ENCODE measurements at places on chromosomes 3 and 15.

DNA sequence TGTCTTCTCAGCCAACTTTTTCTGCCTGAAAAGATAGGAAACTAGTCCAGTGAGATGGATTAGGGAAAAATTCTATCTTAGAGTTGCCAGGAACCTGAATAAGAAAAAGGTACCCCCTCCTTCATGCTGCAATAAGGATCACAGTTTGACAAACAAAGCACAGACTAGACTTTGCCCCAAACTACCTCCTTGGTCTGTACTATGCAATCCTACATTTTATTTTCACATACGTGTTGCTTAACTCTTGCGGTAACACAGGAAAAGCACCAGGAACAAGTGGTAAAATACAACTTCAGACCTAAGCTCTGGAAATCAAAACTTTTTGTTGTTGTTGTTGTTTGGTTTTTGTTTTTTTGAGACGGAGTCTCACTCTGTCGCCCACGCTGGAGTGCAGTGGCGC is 11.3 kb upstream of the IL12A start:
- no peak for DNase-seq

DNA sequence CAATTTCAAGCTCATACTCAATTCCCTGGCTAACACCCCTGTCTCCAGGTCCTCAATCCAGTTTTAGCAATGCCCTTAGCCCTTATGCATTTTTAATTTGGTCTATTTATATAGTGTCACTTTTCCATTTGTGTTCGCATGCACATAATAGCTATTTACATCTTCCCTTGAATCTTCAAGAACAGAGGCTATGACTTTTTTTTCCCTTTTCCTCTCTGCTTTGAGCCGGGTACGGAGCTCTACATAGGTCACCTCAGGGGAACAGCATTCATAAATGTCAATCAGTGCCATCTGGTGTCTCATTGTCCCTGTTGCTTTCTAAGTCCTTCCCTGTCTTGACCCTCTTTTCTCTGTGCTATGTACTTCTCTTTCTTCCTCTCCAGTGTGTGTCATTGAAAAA is 26.5 kb upstream of the ACTC1 start:
- no peak for DNase-seq

DNA sequence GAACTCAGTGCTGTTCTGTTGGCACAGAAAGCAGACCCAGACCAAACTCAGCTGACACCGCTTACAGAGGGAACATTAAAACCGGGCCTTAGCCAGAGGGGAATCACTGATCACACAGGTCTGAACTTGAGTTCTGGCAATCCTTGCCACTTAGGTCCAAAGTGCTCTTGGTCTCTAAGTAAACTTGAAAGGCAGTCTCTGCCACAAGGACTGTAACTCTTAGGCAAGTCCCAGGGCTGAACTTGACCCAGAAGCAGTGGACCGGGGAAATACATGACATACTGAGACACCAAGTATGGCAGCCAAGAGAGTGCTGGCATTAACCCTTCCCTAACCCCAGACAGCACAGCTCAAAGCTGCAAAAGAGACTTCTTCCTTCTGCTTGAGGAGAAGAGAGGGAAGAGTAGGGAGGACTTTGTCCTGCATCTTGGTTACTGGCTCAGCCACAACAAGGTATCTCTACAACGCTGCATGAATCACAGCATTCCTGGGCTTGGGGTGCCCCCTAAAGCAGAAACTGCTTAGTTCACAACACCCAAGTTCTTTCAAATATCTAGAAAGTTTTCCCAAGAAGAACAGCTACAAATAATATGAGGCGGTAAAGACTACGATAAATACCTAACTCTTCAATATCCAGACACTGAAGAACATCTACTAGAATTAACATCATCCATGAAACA is 32.5 kb downstream of the NAALADL2 start:
- no peak for DNase-seq

DNA sequence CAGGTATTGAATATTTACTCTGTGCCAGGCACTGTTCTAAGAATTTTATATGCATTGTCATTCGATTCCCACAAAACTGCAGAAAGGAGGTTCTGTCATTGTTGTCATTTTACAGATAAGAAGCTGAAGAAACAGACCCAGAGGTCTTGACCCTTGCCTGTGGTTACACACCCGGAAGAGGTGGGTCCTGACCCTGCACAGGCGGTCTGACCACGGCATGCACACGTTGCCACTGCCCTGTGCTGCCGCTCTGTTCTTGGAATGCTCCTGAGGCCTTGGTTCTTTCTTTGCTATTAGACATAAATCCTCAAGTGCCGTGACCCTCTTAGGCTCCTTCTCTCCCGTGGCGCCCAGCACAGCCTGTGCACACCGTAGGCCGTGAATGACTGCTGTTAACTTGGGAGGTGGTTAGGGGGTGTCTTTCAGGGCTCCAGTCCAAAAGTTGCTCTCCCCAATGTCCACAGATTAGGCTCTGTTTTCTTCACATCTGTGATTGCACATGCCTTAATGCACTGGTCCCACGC is 74.1 kb upstream of the PLXNA1 start:
- DNase-seq: no peak

GRCh38 chr15:44308889-44309288 is 20.4 kb downstream of the GOLM2 start:
- no peak for DNase-seq

DNA sequence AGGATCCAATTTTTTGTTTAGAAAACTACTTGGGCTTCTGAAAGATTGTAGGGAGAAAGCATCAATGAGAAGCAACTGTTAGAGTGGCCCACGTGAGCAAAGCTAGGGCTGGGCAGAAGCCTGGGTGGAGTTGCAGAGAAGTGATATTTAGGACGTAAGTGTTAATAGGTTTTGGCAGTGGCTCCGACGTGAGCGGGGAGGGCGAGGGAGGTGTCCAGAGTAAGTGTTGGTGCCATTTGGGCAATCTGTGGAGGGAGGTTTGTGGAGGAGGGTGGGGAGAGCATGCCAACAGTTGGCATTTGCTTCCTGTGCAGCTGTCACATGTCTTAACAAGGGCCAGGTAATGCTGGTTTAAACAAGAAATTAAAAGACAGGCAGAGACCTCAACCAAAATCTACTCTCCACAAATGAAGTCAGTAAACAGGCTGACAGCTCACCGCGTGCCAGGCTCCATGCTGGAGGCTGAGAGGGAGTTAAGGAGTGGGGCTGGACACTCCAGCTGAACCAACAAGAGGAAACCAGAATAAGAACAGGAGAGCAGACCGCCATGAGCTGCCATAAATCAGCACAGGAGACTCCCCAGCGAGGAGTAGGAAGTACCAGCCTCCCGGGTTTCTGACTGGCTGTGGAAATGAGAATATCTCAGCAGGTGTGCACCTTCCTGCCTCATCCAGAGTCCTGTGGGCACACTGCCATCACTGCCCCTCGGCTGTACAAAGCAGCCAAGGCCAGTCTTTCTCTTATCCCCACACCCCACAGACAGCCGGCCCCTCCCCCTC is 232.6 kb downstream of the ABHD5 start:
- no peak for DNase-seq

- DNase-seq: no peak
Measured at GRCh38 chr3:149585401-149585726, 72.5 kb downstream of the WWTR1 start.

GRCh38 chr3:59658866-59659265 is 609.0 kb upstream of the CFAP20DC start:
- no peak for DNase-seq

DNA sequence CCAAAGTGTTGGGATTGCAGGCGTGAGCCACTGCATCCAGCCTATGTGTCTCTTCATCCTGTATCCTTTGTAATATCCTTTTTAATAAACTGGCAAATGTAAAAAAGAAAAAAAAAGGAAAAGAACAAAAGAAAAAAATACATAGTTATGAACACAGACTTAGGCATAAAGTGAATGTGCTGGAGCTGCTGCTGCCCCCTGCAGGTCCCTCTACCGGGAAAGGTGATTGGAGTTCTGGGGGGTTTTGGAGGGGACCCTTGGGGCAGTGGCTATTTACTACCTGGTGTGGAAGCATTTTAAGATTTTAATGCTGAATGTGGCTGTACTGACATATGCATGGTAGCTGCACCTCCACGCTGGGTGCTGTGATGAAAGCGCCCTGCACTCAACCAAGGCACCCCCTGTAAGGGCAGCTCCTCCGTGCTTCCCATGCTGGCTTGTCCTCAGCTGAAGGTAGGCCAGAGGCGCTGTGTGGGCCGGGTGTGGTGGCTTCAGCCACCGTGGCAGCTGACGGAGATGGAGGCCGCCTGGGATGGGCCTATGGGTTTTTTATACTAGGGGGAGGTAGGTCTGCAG is 49.9 kb downstream of the RPLP1 start:
- DNase-seq: no peak

GRCh38 chr15:98898122-98898521 is 109.5 kb downstream of the PGPEP1L start:
- no peak for DNase-seq

DNA sequence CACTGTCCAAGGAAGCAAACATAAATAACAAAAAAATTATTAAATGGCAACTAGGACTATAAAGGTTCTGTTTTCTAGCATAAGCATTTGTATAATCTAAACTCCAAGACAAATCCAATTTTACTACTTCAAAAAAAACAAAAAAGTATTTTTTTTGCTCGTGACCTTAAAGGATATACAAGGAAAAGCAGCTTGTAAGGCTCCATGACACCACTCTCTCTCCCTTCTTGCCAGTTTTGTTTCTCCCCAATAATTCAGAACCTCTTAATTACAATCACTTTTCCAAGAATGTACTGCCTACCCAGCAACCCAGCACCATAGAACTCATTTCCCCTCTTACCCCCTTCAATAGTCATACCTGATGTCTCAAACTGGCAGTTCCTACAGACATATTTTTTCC is 496.2 kb downstream of the GRM7 start:
- DNase-seq: no peak

DNA sequence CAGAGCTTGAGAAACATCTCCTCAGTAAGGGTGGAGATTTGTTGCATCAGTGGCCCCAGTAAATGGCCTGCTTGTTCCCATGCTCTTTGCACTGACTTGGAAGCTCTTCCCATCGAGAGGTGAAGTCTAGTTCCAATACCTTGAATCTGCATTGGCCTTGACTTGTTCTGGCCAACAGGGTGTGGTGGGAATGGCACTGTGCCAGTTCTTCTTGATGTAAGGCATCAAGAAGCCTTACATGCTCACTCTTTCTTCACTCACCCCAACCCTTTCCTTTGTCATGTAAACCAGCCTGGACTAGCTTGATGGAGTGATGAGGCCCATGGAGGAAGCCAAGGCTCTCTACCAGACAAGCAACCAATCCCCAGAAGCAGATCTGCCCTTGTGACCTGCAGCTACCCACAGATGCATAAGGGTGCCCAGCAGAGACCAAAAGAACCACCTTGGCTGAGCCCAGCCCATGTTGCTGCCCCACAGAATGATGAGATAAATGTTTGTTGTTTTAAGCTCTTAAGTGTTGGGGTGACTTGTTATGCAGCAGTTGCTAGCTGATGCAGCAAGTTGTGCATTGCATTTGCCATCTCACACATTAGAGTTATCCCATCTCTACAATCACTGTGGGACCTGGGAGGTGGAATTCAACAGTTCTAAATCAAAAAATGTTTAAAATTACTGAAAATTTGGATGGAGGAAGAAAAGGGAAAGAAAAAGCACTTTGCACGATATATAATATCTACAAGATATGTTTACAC is 11.1 kb upstream of the MGLL start:
- DNase-seq: no peak

DNA sequence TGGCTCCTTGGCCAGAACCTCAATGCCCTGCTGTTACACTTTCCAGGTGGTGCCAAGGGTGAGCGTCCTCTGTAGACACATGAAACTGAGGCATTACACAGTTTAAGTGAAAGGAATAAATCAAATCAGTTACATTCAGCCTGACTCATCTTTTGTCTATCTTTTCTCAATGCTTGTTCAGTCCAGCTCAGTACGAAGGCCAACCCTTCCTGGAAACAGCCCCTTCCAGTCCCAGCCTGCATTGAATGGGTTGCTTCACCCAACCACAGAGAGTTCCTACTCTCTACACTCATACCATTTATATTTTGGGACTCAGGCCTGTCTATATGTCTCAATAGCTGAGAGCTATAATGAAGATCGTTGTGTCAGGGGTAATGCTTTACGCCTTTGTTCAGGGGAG is 363.6 kb downstream of the RORA start:
- no peak for DNase-seq

GRCh38 chr3:43687499-43687811 is 3.3 kb upstream of the ABHD5 start:
- DNase-seq: no peak

- DNase-seq: no peak
Measured at GRCh38 chr3:58688574-58688973, 22.0 kb upstream of the FAM3D start.

DNA sequence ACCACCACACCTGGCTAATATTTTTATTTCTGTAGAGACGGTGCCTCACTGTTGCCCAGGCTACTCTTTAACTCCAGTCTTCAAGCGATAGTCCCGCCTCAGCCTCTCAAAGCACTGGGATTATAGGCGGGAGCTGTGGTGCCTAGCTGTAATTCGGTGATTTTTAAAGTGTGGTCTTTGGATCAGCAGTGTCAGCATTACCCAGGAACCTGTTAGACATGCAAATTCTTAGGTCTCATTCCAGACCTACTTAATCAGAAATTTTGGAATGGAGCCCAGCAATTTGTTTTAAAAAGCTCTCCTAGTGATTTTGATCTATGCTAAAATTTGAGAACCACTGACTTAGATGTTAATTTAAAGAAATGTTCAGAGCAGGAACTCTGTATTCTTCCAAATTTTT is 51.9 kb downstream of the GOLM2 start:
- no peak for DNase-seq

DNA sequence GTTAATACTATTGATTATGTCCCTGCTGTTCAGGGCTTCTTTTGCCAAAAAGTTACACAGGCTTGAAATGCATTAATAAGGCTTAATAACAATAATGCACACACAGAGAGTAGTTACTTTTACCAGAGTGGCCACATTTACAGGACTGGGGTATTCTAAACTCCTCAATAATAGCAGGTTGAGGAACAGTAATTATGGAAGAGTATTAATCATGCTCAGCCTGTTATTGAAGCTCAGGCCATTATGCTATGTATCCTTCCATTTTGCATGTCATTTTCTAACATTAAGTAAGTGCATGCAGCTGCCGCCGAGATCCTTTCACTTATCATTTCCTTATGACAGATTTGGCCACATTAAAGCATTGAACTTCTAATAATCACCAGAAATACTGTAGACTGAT is 5.7 kb downstream of the ARRDC4 start:
- DNase-seq: no peak

- DNase-seq: no peak
Measured at GRCh38 chr3:160929595-160929994, 173.6 kb downstream of the PPM1L start.

GRCh38 chr3:83523470-83524073 is 1435.2 kb upstream of the CADM2 start:
- DNase-seq: no peak

DNA sequence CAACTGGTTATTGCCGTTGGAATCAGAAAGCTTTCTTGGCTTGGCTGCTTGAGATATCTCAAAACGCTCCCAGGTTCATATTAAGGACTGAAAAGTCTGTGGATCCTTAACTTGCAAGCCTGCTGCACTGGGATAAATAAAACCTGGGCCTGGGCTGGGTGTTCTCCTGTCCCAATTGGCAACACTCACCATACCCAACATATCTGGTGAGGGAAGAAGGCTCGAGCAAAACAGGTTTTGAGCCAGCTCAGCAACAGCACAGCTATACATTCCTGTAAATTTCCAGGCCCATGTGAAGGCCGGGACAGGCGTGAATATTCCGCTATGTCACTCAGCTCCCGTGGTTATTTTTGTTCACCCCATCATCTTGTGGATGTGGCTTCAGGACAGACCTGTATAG is 169.0 kb upstream of the BCL6 start:
- no peak for DNase-seq
